ENCODE measurements at places on chromosomes 7 and 10. TPM values are rescaled to one million over a fixed set of nuclear protein-coding genes. Genes with fewer than 3 reads are reported as not detected.

The BAMBI gene
- total RNA-seq = 0.20 TPM

GRCh38 chr10:75611172-75611992 is 180.0 kb downstream of the LRMDA start:
- H3K4me1 ChIP-seq = no peaks in the 10 kb centered on the region
- peaks cover 3% of the 10 kb centered on the region for H3K27me3 ChIP-seq
- H3K36me3 ChIP-seq = no peaks in the 10 kb centered on the region
- no peak overlapping the region for H3K4me3 ChIP-seq
- DNase-seq = no peak

DNA sequence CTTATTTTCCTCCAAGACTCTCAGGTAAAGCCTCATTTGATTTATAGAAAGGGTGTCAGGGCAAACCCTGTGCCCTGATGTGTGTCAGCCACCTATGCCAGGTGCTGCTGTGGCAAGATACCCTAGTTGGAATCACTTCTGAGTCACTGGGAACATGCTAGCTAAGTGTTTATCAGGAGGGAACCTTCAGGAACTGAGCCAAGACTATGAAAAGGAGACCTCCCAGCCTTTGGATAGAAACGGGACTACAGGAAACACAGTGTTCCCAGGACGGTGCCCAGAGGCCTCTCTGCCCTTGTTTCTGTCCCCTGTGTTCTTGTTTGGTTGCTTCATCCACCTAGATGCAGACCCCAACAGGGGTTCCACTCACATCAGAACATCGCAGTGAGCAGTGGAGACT is 28.5 kb downstream of the CNNM1 start:
- no peaks in the 10 kb centered on the region for H3K36me3 ChIP-seq
- no peak for DNase-seq
- H3K4me3 ChIP-seq = no peak overlapping the region
- H3K4me1 ChIP-seq = no peaks in the 10 kb centered on the region

- no peaks in the 10 kb centered on the region for H3K4me1 ChIP-seq
- no peak for DNase-seq
- no peak overlapping the region for H3K27ac ChIP-seq
- no peaks in the 10 kb centered on the region for H3K36me3 ChIP-seq
- H3K27me3 ChIP-seq = no peaks in the 10 kb centered on the region
- no peak overlapping the region for H3K4me3 ChIP-seq
These were observed 104.8 kb upstream of the SHH start for GRCh38 chr7:155916926-155917655.

GRCh38 chr10:86305521-86305920 is 61.1 kb downstream of the GRID1 start:
- H3K27ac ChIP-seq = no peak overlapping the region
- no peaks in the 10 kb centered on the region for H3K4me1 ChIP-seq
- no peak for DNase-seq
- H3K27me3 ChIP-seq = peaks cover 4% of the 10 kb centered on the region
- H3K4me3 ChIP-seq = no peak overlapping the region
